Right cardiac atrium (tissue), 5 donors: ENCODE measurements at places on chromosomes 16 and 17.

DNA sequence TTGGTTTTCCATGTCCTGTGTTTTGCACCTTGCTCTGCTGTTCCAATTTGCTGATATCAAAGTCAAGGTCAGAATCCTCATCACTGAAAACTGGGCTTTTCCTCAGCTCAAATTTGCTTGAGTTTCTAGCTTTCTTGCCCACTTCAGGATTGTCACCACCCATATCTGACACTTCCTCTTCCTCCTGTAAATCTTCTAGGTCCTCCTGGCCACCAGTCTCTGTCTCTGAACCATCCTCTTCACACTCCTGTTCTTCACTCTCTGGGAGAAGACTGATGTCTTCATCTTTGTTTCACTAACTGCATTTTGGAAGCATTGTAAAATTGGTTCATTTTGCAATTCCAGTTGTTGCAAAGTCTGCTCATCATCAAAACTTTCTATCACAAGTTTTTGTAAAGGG, 63.4 kb upstream of the RBL2 start:
- DNase-seq: no peak

GRCh38 chr16:86343796-86344585, 166.3 kb upstream of the FOXF1 start:
- DNase-seq: no peak

DNA sequence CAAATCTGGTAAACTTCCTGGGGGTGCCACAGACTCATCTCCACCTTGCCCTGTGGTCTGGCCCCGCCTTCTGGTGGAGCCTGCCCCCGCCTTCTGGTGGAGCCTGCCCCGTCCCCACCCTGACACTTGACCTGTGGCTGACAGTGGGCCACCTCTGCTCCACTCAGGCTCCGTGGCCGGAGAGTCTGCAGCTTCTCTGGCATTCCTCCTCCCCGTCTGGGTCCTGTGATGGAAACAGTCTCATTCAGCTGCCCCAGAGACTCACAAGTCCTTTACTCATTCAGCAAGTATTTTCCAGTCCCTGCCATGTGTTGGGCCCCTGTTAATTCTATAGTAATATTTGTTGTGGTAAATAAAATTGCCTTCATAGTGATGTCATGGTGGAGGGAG, 21.0 kb upstream of the G6PC1 start:
- DNase-seq: peak; percentile 27

- no peak for DNase-seq
Observed at GRCh38 chr17:80761110-80761871, 216.7 kb downstream of the RPTOR start.

DNA sequence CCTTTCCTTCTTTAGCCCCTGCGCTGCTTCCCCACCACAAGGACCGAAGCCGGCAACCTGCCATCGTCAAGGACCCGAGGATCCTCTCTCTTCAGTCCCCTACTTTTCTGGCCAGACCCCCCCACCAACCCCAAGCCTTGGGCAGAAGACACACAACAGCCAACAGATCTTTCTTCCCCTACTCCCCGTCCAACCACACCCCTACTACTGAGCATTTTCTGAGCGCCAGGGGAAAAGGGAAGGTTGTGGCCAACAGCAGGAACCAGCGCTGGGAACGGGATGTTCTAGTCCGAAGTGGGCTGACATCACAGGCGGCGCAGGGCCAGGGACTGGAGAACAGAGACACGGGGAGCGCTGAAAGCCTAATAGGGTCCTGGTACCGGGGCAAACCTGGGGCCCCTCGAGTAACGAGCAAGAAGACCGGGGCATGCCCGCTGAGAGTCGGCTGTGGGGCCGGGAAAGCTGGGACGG, 528 bp downstream of the PER1 start:
- DNase-seq: peak; percentile 95

DNA sequence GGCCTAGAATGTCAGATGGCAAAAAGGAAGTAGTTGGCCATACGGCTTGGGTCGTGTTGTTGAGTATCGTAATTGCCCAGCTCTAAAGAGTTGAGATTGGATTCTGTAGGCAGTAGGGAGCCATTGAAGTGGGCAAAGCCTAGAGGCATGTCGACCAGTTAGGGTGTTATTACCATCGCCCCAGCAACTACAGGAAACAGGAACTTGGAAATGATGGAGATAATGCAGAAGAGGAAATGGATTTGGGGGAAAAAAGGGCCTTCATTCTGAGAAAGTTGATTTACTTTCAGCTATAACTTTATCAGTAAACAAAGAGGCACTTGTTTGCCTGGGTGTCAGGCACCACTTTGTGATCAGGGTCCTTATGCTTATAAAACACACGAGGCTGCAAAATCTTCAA, 52.6 kb downstream of the COX10 start:
- no peak for DNase-seq

GRCh38 chr16:68257906-68258800, 6.2 kb upstream of the SLC7A6 start:
- peak; percentile 47 for DNase-seq

- DNase-seq: peak; percentile 15
Observed at GRCh38 chr16:87457061-87457611, 35.7 kb downstream of the ZCCHC14 start.

DNA sequence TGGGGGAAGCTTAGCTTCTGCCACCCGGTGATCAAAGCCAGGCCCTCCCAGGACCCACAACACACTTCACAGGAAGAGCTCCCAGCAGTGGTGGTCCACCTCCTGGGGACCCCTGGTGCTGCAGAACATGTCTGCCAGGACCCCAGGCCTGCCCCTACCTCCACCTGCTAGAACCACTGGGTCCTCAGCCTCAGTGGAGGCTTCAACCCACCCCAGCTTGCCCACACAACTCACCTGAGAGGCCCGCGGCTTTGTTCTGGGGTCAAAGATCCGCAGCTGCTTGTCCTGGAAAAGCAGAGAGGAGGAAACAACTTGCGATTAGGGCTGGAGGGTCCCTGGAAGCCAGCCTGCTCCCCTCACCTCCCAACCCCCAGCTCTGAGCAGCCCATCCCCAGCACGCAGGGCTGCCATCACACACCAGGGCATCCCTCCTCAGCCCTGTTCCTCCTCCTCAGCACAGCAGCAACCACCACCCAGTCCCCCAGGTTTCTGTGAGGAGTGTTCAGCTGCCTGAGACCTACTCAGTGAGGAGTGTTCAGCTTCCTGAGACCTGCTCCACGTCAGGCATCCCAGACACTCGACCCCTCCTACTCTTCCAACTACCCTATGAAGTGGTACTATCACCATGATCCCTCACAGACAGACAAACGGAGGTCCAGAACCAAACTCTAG, 21.2 kb downstream of the CORO7 start:
- DNase-seq: no peak

DNA sequence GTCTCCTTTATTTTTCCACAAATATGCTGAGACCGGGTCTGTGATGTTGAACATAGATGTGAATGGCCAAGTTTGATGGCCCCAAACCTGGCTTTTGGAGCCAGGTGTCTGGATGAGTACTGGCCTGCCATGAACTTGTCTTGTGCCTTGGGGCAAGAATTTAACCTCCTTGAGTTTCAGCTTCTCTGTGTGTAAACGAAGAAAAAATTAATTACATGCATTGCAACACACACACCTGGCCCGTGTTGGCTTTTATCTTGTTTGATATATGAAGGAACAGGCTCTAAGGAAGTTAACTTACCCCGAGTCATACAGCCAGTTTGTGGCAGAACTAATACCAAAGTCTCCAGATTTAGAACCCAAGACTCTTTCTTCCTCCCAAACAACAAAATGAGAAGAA, 13.1 kb downstream of the FBXO39 start:
- no peak for DNase-seq

- no peak for DNase-seq
Observed at GRCh38 chr16:50844840-50845239, 103.0 kb downstream of the CYLD start.

DNA sequence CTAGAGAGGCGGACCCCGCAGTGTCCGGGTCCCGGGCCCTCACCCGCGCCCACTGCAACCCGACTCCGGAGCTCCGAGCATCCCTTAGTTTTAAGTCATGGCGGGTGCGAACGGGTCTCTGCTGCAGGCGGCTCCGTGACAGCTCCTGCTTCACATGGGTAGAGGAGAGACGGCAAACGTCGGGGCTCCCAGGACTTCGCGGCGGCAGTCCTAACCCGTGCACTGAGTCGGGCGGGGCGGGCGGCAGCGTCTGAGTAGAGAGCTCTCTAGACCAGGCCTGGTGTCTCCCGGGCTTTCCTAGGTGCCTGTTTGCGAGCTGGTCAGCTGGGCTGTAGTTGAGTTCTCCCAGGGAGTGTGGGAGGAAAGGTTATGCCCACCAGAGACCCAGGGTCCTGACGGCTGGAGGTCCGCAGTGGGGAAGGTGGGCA, 345 bp downstream of the TSC2 start:
- DNase-seq: no peak

DNA sequence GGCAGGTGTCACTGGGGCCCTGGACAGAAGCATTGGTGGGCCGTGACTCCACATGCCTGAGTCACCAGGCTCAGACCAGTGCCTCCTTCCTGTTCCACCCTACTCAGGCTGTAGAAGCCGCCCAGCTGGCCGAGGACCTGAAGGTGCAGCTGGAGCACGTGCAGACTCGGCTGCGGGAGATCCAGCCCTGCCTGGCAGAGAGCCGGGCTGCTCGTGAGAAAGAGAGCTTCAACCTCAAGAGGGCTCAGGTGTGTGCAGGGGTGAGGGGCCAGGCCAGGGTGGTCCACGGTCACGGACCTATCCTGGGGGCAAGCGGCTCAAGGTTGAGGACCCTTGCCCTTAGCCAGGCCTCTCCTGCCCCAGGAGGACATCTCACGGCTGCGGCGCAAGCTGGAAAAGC, 9.6 kb downstream of the RNF40 start:
- DNase-seq: no peak

DNA sequence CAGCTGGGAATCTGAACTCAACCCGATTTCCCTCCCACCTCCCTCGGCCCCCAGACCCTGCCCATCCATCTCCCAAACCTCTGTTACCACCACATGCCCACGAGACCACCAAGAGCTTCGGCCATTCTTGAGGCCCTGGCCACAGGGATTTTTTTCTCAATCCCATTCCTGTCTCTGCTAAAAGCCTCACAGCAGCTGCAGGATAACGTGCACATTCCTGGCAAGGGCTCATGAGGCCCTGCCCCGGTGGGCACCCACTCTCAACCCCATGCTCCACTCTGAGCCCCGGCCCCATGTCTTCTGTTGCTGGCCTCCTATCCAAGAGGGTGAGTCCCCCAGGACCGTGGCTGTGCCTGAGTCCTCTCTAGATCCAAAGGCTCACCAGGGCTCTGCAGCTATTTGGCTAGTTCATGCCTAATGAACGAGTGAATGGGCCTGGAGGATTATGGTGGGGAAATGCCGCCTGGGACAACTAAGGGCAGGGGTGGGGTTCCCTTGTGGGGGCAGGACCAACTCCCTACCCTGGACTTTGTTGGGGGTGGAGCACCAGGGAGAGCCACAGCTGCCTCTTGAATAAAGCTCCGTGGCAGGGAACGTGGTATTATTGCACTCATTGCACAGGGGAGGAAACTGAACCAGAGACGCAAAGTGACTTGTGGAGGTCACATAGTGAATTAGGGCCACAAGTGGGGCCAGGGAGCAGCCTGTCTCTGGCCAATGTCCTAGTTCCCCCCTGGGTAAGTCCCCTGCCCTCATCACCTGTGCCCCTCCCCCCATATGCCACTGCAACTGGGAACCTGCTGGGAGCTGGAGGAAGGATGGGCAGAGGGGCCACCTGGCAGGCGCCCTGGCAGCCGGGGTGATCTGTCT, 113.8 kb upstream of the SMURF2 start:
- DNase-seq: peak; percentile 48

GRCh38 chr16:72044296-72044695, 10.0 kb upstream of the HP start:
- no peak for DNase-seq

DNA sequence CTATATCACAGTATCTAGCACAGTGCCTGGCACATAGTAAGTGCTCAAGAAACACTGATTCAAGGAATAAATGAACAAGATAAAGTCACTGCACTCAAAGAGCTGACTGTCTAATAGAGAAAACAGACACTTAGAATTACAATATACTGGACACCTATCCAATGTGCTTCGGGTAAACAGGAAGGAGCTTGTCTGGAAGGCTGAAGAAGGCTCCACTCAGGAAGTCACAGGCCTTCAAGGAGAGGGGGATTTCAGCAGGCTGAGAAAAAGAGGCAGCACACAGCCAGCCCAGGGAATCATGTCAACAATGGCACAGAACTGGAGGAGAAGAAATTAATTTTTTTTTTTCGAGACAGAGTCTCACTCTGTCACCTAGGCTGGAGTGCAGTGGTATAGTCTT, 9.7 kb upstream of the IL4R start:
- no peak for DNase-seq

- no peak for DNase-seq
Observed at GRCh38 chr17:62807812-62808575, at the start of gene MARCHF10. Gene MARCHF10, minus strand, starts transcription at chr17:62808314. Its CDS starts 6,579 bp downstream, at chr17:62801735.

DNA sequence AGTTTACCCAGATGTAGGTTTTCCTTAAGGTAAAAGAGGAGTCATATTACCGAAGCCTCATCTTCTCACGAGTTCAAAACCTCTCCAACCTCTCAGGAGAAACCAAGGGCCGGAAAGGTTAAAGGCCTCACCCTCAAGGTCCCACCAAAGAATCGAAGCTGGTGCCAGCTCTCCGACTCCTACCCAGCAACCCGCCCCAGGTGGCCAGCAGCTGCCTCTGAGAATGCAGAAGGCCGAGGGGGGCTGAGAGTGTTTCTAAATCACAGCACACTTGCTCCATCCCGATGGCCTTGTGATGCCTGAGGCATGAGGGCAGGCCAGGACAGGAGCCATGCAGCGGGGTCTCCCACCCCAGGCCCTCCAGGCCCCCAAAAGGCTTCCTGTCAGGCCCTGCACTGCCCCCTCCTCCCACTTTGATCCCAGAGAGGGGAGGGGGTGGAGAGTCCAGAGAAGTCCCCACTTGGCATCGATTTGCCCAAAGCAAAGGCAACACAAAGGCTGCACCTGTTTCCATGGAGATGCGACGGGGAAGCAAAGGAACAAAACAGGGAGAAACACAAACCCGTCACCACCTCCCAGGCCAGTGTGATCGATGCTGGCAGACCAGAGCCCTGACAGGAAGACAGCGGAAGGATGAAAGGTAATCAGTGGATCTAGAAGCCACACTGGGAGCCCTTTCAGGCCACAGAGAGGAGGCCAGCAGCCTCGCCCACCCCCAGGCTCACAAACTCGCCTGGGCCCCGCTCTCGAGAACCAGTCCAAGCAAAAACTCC, 39.0 kb downstream of the CUEDC1 start:
- DNase-seq: no peak

DNA sequence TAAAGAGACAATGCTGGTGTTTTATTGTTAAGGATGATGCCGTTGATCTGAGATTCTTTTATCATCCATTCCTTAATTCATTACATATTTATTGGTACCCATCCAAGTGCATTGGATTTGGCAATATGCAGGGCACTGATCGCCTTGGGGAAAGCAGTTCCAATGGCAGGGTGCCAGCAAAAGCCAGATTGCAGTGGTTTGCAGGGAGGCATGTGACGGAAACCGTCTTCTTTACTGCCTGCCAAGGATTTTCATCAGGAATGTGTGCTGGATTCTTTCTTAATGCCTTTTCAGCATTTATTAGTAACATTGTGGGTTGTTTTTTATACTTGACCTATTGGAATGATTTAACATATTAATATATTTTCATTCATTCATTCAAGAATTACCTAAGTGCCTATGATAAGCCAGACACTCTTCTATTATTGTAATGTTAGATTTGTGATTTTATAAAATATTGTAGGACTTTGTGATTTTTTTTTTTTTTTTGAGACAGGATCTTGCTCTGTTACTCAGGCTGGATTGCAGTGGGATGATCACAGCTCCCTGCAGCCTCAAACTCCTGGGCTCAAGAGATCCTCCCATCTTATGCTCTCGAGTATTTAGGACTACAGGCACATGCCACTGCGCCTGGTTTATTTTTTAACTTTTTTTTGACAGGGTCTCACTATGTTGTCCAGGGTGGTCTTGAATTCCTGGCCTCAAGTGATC, 93.4 kb upstream of the TNRC6A start:
- peak; percentile 87 for DNase-seq

- DNase-seq: no peak
Observed at GRCh38 chr17:73827627-73828291, 183.5 kb upstream of the SDK2 start.
